Left renal pelvis (tissue), 4 donors: ENCODE measurements at places on chromosomes 16 and 17.

DNA sequence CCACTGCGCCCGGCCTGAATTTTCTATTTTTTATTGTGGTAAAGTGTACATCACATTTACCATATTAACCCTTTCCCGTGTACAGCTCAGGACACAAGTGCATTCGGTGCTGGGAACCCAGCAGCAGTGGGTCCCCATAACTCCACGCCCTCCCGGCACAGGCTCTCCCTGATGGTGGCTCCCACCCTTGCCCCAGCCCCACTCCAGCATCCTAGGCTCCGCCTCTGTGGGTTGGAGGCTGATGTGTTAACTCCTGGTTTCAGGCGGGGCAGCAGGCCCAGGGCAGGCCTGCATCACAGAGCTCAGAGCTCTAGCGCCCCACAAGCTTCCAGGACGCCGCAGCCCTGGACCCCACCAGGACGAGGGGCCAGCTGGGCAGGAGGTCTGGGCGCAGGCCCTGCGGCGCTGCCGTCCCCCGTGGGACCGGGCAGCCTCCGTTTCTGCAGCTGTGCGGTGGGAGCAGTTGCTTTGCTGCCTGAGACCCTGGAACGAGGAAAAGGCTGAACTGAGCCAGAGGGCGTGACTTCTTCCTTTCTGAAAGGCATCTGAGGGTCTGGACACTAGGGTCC, 19.6 kb downstream of the ZFPM1 start:
- DNase-seq: no peak

- no peak for DNase-seq
Observed at GRCh38 chr16:46629331-46630219, 8.4 kb upstream of the SHCBP1 start.

DNA sequence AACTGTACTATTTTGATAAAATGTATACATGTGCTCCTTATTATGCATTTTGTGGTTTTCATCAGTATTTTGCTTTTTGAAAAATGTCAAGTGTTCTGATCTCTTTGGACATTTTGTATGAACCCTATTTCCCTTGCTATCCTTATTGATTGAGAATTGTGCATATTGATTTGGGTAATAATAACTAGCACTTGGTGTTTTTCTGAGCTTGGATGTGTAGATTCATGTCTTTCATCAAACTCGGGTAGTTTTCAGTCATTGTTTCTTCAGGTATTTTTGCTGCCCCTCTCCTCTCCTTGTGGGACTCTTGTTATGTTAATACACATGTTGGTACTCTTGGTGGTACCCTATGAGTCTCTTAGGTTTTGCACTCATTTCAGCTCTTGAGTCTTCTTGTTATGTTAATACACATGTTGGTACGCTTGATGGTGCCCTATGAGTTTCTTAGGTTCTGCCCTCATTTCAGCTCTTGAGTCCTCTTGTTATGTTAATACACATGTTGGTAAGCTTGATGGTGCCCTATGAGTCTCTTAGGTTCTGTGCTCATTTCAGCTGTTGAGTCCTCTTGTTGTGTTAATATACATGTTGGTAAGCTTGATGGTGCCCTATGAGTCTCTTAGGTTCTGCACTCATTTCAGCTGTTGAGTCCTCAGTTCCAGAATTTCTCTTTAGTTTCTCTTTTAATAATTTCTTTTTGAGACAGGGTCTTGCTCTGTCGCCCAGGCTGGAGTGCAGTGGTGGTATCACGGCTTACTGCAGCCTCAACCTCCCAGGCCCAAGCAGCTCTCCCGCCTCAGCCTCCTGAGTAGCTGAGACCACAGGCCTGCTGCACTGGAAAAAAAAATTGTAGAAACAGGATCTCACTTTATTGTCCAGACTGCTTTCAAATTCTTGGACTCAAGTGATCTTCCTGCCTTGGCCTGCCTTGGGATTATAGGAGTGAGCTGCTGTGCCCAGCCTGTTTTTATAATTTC, 19.3 kb downstream of the ZNF750 start:
- DNase-seq: no peak

DNA sequence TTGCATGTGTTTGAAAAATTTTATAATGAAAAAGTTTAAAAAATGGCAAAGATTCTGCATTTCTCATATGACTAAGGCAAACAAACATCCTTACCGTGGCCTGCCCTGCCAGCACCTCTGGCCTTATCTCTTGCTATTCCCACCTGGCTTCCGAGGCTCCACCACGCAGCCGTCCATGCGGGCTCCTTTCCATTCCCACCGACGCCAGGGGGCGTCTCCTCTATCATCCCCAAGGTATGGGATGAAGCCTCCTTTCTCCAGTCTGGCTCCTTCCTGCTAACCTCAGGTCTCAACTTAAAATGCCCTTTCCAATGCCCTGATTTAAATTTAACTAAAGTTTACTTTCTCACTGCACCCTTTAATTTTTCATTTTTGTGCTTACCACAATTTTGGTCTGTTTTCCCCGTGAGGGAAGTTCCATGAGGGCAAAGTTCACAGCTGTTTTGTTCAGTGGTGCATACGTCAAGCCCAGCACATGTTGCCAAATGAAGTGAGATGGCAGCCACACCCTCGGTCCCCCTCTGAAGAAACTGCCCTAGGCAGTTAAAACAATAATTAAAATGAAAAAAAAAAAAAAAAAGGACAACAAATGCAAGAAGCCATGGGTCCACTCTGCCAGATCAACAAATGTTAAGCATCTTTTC, 13.3 kb upstream of the SDK2 start:
- DNase-seq: peak; percentile 29

- DNase-seq: no peak
Observed at GRCh38 chr17:488993-489757, 136.6 kb upstream of the RPH3AL start.

GRCh38 chr16:85990861-85991301, 91.9 kb downstream of the IRF8 start:
- DNase-seq: no peak

GRCh38 chr16:19688396-19689024, 29.5 kb downstream of the KNOP1 start:
- no peak for DNase-seq

DNA sequence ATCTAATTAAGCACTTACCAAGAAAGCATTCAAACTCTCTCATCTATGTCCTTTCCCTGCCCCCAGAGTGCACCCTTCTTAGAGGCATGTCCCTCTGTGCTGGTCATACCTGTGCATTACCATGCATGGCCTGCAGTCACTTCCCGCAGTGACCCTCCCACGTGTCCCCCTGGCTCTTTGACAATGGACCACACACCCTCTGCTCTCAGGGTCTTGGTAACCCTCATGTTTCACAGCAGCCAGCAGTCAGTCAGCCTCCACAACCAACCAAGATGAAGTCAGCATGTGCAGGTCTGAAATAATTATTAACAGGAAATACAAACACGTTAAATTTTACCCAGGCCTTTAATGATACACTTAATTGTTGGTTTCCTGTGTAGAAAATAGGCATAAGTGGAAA, 10.1 kb downstream of the KRT33A start:
- DNase-seq: no peak

DNA sequence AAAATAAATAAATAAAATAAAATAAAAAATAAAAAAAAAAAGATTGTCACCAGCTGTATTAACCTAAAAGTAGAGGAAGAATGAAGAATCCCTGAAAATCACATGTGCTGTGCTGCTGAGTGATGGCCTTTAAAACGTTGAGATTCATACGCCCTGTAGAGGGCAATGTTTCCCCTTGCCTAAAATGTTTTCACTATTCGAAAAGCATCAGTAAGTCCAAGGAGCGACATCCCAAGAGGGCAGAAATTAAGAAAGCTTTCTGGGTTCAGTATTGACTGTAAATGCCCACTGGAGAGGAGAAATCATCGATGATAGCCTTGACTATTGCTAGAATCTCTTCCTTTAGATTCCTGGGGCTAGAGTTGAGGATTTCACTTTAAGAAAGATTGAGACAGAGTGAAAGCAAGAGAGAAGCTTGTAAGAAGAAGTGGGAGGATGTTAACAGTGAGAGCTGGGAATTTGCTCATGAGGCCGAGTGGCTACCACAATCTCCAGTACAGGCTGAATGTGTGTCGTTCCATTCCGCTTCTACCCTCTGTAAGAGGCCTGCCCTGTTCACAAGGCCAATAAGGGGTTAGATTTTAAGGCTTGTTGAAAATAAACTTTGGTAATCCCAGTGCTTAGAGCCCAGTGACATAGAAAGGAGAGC, 170.8 kb upstream of the FAM20A start:
- DNase-seq: no peak

DNA sequence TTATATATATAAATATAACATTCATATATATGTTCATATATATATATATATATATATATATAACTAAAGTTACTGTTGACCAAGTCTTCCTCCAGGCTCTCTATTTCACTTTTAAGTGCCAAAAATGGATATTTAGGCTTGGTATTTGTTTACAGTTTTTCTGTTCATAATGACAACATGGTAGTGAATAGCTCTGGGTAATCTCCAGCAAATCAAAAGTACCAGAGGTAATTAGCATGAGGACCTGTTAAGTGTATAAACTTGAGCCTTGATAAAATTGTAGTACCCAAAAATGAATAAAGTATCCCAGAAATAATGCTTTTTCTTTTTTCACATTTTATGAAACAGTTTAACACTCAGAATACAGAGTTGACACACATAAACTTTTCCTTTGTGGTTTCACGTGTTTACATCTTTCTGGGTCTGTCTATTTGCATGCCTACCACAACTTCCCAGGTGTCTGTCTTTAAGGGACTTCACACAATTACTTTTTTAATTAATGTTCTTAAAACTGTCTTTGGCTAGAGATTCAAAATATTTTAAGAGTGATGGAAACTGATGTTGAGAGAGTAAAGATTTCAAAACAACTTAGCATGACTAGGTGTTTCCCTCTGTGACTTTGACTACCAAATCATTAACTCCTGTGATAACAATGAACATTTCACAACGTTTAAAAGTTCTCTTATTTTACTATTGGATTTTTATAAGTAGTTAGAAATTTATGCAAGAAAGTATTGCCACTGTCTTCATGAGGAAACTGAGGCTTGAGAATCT, 47.9 kb downstream of the RABEP1 start:
- no peak for DNase-seq

DNA sequence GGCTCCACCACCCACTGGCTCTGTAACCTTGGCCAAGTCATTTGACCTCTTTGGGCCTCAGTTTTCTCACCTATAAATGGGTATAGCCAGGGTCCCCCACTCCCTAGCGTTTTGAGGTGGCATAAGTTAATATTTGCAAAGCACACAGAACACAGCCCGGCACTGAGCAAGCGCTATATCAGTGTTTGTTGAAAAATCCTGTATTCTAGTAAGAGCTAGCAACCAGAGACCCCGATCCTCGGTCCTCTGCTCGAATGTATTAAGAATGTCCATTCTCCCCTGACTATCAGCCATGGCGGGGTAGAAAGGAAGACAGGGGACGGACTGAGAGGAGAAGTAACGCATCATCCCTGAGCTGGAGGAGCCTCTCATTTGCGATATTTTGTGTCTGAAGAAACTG, 131.2 kb downstream of the IRF8 start:
- no peak for DNase-seq

DNA sequence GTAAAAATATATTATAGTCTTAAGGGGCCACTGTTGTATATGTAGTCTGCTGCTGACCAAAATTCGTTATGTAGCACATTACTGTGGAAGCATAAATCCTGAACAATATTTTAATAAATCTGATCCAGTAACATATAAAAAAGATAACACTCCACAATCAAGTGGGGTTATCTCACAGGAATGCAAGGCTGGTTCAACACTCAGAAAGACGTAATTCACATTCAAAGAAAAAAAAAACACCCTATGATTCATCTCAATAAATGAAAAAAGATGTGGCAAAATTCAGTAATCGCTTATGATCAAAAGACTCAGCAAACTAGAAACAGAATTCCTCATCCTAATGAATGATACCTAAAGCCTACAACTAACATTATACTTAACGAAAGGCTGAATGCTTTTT, 47.8 kb downstream of the CREBBP start:
- no peak for DNase-seq

DNA sequence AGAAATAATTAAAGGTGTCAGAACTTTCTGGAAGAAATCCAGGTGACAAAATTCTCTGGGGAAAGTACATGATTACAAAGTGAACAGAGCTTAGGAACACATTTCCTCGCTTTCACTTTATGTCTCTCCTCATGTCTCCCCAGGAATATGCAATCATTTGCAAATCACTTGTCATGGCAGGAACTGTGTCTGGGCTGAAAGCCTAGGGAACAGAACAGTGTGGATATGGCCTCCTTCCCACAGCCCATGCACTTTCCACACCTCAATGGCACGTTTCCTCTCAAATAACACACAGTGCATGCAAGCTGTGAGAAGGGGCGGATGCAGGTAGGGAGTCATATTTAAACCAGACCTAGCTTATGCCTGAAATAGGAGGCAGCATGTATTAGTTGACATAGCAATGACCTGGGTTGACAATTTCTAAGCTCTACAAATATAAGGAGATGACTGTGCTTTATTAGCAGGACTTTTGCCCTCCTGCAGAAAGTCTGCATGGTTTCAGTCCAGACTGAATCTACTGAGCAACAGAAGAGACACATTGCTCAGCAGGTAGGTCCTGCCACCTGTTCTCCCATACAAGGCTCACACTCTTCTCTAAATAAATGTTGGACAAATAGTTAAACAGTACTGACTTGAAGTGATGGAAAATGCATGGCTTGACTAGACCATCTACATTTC, 236.0 kb upstream of the ELAC2 start:
- no peak for DNase-seq

DNA sequence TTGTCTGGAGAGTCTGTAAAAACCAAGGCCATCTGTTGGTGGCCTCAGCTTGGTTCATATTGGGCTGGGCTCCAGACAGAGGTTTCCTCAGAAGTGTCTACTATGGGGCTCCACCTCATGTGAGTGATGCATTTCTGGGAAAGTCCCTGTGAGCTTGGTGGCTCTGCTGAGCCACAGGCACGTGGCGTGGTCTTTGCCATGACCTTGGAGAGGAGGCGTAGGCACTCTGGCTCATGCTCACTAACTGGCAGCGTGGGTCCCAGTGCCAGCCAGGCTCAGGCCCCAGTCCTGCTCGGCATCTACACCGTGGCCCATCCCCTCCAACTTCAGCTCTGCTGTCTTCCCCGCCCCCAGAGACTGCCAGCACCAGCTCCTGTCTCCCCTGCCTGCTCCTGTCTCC, 10.7 kb upstream of the SMTNL2 start:
- DNase-seq: no peak

DNA sequence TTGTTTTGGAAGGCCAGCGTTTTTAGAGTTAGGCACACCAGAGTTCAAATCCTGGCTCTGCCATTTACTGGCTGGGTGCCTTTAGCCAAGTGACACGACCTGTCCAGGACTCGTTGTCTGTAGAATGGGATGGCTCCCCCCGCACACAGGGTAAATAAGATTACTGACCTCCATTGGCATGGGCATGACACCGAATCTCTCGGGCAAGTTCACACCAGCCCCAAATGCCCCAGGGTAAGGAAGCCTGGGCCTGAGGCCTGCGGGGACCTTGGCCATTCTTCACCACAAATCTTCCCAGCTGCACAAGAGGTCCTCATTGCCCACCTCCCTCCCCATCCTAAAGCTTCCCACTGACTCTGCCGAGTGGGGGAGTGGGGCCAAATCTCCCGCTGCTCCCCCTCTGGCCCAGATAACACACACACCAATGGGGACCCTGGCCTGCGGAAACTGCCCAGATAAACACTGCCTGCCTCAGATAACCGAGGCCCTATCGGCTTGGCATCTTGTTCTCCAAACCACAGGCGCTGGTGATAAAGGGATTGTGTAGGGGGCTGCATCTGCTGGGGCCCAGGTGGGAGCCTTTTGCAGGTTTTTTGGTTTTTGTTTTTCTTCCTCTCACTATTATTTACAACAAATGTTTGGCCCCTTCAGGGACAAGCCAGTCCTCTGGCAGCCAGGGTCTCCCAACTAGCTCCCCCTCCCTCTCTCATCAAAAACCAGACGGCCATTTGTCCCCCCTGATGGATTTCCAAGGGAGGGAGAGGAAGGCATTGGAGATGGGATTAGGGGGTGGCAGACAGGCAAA, 75.0 kb upstream of the LHX1 start:
- DNase-seq: no peak

- no peak for DNase-seq
Observed at GRCh38 chr17:50364715-50365114, 8.3 kb downstream of the MRPL27 start.
